Stimulated activated CD8-positive, alpha-beta memory T cell treated with anti-CD3 and anti-CD28 coated beads, Interleukin-7, amount 100 ng/mL, for 24 hours (primary cell): ENCODE measurements at places on chromosomes 7 and 10.

DNA sequence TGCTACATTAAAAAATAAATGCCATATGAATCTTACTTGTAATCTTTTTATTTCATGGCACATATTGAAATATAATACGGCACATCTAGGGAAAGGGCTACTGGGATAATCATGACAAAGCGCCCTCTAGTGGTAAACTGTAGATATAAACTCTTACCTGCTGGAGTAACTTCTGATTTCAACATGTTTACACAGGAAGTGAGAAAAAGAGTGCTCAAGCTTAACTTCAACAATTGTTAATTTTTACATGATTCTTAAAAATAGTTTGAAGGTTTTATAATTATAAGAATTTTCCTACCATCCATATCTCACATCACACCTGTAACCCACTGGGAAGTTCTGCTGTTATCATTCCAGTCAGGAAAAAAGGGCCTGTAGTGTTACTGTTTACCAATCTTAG is 2.0 kb upstream of the HEPACAM2 start:
- no peak for DNase-seq

DNA sequence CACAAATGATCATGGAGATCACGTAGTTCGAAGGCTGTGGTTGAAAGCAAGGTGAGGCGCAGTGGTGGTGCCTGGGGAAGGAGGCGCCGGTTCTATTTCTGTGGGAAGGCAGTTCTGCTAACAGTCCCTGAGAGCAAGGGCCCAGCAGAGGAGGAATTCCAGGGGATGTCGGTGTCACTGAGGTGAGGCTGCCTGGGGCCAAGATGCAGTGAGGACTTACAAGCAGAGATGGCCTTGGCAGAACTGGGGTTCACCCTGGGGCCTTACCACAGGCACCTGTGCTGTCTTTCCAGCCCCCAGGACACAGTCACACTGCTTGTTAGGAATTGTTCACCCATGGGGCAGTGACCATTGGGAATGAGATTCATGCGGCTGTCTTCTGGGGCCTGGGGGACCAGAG is 26.7 kb downstream of the GBX1 start:
- DNase-seq: no peak

DNA sequence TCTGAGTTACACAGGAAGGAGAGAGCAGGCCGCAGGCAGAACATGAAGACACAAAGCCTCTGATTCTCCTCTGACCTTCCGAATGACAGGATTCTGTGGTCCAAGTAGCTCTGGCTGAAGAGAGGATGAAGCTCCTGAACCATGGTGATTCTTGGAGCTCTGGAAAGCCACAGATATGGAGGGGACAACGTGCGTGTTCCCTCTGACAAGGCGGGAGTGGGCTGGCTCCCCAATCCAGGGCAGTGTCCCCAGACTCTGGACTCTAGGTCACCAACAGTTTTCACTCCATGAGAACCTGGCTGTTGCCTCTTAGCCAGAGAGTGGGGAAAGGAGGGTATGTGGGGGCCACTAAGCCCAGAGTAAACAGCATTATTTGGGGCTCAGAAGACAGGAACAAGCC is 7.4 kb upstream of the TRPV6 start:
- DNase-seq: no peak

GRCh38 chr7:90764848-90765570 is 168.9 kb downstream of the CDK14 start:
- DNase-seq: no peak
